ENCODE measurements at places on chromosomes 13 and 19. TPM values are rescaled to one million over a fixed set of nuclear protein-coding genes. Genes with fewer than 3 reads are reported as not detected.

DNA sequence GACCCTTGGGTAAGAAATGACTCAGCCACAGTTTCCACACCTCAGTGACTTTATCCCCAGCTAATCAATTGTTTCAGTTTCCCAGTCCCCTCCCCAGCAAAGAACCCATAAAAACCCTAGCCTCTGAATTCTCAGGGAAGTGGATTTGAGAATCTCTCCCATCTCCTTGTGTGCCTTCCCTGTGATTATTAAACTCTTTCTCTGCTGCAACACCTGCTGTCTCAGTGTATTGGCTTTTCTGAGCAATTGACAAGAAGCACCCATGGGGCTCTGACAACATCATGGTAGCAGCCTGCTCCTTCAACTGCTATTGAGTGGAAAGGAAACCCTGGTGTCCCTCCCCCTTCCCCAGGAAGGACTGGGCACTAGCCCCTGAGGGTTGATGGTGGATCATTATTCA is 73.7 kb downstream of the UQCRFS1 start:
- no peak for DNase-seq

The LILRB3 gene
- polyA plus RNA-seq, result not detected

- DNase-seq, result no peak
Observed at GRCh38 chr13:42028113-42028799, 20.2 kb upstream of the DGKH start.

The GAS6 gene
- 123 TPM for polyA plus RNA-seq

The WDR88 gene
- polyA plus RNA-seq, result not detected

DNA sequence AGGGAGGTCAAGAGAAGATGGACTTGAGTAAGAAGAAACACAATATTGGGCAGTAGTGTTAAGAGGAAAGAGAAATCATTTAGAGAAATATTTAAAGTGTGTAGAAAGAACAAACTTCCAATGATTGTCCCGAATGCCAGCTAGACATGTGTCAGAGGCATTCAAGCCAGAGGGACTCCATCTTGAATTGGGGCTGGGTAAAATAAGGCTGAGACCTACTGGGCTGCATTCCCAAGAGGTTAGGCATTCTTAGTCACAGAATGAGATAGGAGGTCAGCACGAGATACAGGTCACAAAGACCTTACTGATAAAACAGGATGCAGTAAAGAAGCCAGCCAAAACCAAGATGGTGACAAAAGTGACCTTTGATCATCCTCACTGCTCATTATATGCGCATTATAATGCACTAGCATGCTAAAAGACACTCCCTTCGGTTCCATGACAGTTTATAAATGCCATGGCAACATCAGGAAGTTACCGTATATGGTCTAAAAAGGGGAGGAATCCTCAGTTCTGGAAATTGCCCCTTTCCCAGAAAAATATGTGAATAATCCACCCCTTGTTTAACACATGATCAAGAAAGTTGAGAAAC is 127.0 kb upstream of the IPO5 start:
- no peak for DNase-seq

The SCEL gene
- not detected for polyA plus RNA-seq

- no peak for DNase-seq
Observed at GRCh38 chr13:36475468-36475867, 43.2 kb downstream of the CCNA1 start.

- DNase-seq, result no peak
Observed at GRCh38 chr19:46368116-46368515, 21.2 kb downstream of the PPP5C start.

DNA sequence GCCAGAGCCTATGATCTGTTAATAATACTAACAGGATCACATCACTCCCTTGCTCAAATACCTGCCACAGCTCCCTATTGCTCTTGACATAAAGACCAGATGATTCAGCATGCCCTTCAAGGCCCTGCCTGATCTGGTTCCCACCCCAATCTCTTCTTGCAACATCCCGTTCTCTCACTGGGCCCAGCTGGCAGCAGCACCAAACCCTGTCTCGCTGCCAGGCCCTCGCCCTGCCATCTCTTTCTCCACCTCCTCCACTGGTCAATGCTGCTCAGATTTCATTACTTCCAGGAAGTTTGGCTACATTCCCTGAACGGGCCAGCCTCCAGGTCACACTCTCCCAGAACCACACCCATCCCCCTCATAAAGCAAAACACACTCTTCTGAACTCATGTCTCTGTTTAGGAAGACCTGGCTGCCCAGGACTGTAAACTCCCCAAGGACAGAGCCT is 8.6 kb upstream of the BCAT2 start:
- peak; percentile 48 for DNase-seq

DNA sequence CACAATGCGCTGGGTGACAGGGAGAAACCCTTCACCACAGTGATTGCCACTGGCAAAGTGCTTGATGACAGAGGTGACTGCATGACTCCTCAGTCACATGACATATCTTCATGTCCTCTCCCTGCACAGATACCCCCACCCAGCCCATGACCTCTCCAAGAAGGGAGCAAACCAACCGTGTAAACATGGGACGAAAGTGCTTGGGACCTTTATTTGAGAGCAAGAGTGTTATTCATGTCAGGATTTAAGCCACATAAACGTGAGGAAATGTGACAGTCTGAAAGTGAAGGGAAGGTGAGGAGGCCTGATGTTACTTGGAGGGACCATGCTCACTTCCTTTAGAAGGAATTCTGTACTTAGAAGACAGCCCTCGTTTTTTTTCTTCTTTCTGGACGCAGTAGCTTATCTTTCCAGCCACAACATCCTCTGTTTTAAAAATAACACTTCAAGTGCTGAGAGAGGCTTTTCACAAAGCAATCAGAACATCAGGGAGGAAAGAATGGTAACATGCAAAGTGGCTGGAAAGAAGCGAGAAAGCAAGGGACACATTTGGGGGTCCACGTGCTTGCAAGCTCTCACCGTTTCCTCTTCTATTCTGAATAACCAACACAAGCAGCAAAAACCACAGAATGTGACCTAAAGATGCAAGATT is 35.6 kb downstream of the EPS15L1 start:
- DNase-seq, result peak; percentile 93

DNA sequence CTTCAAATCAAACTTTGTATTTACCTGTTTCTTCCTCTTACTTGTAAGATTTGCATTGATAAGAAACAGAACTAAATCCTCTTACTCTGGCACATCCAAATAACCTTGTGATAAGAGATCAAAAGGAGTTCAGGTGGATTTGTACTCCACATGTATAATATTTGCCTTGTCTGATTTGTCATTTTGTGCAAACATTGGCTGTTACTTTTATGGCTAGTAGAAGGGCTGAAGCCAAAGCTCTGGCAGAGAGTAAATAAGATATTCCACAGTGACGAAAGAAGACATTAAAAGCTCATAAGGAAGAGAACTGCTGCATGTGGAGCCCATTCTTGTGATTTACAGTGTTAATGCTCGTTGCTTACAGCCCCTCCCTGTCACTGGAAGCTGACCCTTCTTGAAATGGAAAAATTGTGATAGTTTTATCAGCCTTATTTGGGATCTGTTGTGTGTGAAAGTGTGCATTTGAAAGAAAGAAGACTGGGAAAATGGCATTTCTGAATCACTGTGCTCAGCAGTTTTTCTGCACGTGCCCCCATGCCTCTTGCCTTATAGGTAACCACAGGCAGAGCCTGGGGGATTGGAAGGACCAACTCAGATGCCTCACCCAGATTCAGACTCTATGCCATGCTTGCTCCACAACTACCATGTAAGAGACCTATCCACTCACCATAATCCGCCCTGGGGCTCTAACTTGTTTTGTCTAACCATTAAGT is 68.2 kb downstream of the OXGR1 start:
- DNase-seq, result no peak

The NBEA gene
- polyA plus RNA-seq, result 3.0 TPM

The N4BP2L1 gene
- polyA plus RNA-seq, result 1.1 TPM

GRCh38 chr19:8639821-8640401 is 9.5 kb downstream of the NFILZ start:
- no peak for DNase-seq

GRCh38 chr19:14004619-14005348 is 1.3 kb downstream of the RFX1 start:
- peak; percentile 52 for DNase-seq

GRCh38 chr13:41500511-41500910 is 43.2 kb downstream of the RGCC start:
- no peak for DNase-seq

The DLEU7 gene
- polyA plus RNA-seq, result not detected

DNA sequence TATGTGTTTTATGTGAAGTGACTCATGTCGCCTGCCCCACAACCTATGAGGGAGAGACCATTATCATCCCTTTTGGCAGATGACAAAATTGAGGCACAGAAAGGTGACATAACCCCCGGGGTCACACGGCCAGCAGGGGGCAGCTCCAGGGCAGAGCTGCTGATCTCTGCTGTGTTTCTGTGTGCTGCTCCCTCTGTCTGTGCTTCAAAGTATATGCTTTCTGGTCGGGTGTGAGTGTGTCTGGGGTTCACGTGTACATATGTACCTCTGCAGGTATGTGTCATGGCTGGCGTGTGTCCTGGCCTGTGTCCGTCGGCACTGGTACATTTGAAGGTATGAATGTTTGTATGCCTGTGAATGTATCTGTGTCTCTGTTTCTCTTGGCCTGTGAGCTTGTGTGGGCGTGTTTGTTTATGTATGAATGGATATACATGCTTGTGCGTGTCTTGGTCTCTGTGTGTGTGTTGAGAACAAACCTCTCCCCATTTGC is 7.1 kb downstream of the LIPE start:
- peak; percentile 36 for DNase-seq

The TMPRSS9 gene
- polyA plus RNA-seq, result not detected

GRCh38 chr19:22427547-22427946 is 5.4 kb upstream of the ZNF98 start:
- no peak for DNase-seq

- DNase-seq, result no peak
Observed at GRCh38 chr19:50492303-50493052, 15.8 kb upstream of the GARIN5A start.

The POU2F2 gene
- polyA plus RNA-seq, result 4.1 TPM

DNA sequence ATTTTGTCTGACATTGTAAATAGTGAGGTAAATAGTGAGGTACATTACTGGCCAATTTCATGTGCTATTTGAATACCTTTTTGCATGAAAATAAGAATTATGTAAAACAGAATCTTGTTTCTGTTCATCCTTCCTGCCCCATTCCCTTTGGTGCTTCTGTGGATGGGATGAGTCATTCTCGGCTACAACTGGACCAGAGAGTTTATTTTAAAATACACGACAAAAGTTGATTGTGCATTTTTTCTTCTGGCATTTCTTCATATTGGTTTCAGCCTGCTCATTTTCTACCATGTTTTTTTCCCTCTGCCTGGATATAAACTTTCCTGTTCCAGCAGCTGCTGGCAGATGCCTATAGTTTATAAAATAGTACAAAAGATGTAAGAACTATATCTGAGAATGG is 107.5 kb downstream of the CYSLTR2 start:
- DNase-seq, result no peak

DNA sequence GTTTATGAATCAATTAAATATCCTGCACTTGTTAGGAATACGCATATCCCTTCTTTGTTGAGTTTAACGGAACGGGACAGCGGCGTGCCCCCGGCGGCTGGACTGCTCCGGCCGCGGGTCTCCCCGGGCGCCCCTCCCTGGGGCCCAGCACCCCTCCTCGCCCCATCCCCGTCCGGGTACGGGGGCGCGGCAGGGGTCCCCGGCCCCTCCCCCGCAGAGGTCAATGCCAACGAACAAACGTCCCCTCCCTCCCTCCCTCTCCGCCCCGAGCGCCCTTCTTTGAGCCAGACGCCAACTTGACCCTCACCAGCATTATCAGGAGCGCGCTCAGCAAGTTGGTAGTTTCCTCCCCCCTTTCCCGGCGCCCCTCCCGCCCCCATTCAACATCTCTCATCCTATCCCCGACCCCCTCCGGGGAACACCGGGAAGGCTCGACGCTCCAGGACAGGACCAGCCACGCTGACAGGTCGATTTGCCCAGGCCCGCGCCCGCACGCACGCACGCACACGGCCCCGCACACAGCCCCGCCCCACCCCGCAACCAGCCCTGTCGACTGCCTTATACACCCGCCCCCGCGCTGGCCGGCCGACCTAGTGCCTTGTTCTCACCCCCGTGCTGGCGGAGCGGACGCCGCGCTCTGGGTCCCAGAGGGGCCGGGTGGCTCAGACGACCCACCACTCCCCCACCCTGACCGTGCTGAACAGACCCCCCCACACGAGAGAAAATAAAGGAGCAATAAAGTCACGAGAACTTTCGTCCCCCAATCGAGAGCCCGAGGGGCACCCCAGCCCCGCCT is 5.0 kb downstream of the LYL1 start:
- peak; percentile 52 for DNase-seq

The PLIN4 gene
- polyA plus RNA-seq, result 0.01 TPM

DNA sequence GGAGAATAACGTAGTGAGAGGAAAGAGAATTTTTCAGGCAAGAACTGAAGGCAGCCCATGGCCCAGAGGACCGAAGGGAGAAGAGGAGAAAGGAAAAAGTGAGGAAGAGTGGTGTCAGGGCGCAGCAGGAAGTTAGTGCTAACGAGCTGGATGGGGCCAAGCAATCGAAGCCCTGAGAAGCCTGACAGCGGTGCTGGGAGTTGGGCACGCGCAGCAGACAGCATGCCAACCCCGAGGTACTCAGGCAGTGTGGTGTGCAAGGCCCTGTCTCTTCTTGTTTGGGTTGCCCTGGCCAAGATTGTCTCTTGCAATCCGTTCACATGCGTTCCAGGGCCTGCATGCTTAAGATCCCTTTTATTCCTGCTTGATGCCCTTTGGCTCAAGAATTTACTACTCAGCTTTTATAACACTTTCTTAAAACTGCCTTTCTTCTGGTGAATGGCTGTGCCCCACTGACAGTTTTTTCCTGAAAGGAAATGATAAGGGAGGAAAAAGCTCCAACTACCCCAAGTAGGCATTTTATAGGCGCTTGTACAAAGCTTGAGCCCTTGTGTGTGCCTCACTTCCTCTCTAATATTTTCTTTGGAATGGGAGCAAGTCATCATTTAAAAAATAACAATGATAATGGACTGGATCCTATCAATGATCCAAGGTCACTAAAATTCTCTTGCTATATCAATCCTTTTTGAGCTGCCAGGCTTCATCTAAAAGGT is 115.4 kb downstream of the FLT1 start:
- peak; percentile 86 for DNase-seq

The ERICH4 gene
- polyA plus RNA-seq, result not detected

DNA sequence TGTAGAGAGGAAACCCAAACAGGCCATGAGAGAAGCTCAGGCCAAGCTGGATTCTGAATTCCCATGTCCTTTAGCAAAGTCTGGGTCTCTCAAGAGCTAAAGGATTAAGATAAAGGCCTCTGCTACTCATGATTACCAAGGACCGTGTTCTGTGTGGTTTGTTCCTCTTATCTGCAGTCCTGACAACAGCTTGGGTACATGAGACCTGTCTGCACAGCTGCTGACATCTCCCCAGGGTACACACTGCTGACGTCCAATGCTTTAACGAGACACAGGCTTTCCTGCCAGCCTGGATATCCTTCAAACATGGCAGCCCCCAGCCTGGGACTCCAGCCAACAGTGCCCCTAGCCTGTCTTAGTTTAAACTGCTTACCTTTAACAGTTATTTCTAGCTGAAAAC is 211.0 kb downstream of the SLC7A1 start:
- DNase-seq, result no peak

DNA sequence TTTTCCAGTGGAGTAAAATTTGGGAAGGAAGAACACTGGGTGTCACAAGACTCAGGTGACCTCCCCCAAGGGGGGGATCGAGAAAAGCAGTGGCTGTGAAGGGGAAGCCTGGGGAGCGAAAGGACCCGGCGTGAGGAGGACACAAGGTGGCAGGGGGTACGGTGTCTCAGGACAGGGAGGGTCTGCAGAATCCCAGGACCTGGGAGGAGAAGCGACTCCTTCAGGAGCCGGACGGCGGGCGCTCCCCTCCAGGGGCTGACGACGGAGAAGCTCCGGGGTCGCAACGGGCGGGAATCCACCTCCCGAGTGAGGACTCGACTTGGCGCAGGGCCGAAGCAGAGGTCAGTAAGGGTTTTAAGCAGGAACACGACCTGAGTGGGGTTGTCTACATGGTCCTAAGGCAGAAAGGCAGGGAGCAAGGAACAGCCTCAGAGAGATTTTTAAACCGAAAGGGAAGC is 529 bp downstream of the ZNF836 start:
- peak; percentile 10 for DNase-seq
